Fibroblast of gingiva (primary cell): ENCODE measurements at places on chromosomes 2 and 18.

GRCh38 chr2:39625193-39625926 lies 40.4 kb upstream of the TMEM178A start:
- no peak for DNase-seq

DNA sequence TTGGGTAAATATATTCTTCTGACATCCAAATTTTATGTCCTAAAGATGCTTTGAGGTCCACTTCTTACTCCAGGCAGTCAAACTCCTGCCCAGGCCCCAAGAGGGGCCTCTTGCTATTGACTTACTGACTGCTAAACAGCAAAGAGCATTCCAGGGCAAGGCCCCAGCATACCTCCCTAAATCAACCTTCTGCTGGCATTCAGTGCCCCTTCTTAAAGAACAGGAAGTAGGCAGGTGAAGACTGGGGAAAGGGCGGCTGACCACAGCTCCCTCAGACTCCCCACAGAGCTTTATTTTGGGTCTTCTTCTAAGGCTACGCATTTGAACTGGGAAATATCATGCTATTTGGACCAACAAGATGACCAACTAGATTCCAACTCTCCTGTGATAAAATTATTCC lies 68.9 kb downstream of the USP40 start:
- DNase-seq = no peak

- peak; percentile 97 for DNase-seq
Observed at GRCh38 chr2:128304715-128305554, 13.7 kb downstream of the HS6ST1 start.

DNA sequence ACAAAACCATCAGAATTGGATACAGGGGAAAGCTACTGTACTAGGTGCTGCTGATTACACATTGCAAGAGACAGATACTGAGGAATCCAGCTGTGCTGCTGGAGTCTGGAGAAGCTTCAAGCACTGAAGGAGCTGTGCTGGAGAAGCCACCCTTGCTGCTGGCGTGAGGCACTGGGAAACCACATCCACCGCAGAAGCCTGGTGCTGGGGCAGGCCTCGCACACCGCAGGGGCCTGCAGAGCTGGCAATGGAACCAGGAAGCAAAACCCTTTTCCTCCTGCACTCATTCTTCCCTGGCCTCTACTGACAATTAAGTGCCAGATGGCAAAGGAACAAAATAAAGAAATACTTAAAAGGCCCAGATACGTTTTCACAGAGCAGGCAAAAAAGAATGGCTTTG lies 94.4 kb upstream of the MSH6 start:
- DNase-seq = no peak

- no peak for DNase-seq
Observed at GRCh38 chr2:204551512-204551863, 6.2 kb downstream of the PARD3B start.

DNA sequence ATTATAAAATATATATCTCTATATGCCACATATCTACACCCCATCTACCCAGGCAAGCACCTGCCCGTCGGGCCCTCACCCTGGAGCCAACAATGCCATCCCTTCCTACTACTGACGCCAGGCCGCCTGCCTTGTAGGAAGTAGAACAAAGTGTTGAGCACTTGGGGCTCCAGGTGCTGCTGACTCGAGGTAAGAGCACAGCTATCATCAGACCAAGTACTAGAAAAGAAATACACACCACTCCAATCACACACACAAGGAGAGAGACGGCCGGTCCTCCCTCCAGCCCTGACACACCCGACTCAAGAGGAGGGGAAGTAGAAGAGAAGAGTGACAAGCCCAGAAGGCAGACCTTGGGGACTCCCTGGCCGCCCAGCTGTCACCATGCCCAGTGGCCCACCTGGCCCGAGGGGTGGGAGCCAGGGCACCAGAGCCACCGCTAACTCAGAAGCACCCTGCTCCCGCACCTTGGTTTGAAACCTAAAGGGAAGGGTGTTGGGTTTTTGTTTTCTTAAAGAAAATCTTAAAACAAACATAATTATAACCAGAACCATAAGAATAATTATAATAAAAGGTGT lies 64.0 kb upstream of the POMC start:
- DNase-seq = no peak

GRCh38 chr2:28327581-28327955 lies 65.1 kb upstream of the FOSL2 start:
- peak; percentile 41 for DNase-seq

GRCh38 chr2:48433682-48434081 lies 96.3 kb upstream of the STON1 start:
- DNase-seq = peak; percentile 57
